T-helper 2 cell treated with Interferon-gamma antibody and Interleukin-4, amounts not matched to agents 5 μg/mL and 100 μg/mL, for 36 hours (primary cell): ENCODE measurements at places on chromosomes 6 and 20.

DNA sequence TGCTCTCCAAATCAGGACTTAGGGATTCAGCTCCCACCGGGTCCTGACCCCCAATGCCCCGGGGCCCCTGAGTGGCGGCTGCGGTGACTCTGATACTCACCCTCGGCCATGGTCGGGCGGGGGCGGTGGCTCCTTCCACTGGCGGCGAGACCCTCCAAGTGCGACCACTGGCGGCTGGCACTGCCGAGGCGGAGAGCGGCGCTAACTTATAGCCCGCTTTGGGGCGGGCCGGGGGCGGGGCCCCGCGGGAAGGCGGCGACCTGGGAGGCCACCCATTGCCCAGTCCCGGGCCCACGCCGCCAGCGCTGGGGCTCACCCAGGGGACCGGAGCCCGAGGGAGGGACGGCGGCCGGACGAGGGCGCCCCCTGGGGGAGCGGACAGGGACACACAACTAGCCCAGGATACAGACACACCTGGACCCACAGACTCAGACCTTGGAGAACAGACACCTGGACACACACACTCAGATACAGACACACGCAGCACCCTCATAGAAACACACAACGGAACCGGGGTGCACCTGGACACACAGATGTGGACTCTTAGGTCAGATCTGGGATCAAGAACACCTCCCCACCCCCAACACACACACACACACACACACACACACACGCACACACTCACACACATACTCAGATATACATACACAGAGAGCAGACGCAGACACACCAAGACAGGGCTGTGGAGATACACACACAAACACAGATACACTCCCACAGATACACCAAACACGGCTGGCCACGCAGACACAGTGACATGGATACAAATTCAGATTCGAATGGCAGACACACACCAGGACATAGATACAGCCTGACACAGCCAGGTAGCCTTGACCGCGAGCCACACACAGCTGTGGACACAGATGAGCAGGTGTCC lies at the start of gene TGM2:
TSS of gene TGM2 (minus strand) at position 182 of the 877 bp plus-strand sequence. CDS start at position 110, 72 bp downstream.
- peak within 1 kb of the TSS; percentile 10 for H3K4me3 ChIP-seq
- peaks cover 9% of the 10 kb centered on the region for H3K27me3 ChIP-seq
- peak; percentile 53 for DNase-seq
- H3K27ac ChIP-seq: no peak within 1 kb of the TSS

DNA sequence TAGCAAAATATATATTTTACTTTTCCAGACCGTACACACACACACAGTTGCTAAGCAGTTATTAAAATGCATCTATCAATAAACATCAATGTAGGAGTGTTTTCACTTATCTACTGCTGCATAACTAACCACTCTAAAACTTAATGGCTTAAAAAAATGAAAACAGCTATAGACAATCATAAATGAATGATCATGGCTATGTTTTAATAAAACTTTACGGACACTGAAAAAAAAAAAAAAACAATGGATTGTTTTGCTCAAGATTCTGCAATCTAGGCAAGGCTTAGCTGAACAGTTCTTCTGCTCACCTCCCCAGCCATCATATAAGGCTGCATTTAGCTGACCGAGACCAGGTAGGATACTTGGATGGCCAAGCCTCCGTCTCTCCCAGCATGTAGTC lies 125.4 kb upstream of the CCDC28A start:
- H3K4me1 ChIP-seq: no peaks in the 10 kb centered on the region
- peaks cover 2% of the 10 kb centered on the region for H3K27me3 ChIP-seq
- no peak for DNase-seq
- H3K4me3 ChIP-seq: no peak overlapping the region

- no peaks in the 10 kb centered on the region for H3K36me3 ChIP-seq
- H3K27ac ChIP-seq: no peak overlapping the region
- peaks cover 61% of the 10 kb centered on the region for H3K27me3 ChIP-seq
- no peak overlapping the region for H3K4me3 ChIP-seq
These were observed 141.1 kb upstream of the AFDN start for GRCh38 chr6:167685654-167686053.

DNA sequence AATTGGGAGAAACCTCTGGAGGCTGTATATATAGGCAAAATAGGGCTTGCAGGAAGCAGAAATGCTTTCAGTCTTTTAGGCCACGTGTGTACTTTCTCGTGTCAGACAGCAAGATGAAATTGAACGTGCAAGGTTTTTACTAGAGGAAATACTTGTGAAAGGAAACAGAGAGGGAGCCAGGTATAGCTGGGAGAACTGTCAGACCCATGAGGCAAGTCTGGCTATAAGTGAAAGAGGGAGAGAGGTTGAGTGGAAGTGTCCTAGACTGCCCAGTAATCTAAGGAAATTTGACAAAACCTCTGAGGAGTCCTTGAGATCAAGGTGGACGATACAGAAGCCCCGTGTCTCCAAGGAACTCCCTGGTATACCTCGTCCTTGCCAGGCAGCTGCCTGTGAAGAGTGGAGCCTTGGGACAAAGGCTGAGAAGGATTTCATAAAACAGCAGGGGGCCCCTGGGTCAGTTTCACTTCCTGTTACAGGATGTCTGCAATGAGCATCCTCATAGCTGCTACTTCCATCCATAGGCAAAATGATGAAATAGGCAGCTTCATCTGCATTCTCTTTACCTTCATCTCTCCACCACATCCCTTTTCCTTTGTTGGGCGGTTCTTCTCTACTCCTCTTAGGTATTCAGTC lies 114.4 kb upstream of the MAP3K7 start:
- H3K27me3 ChIP-seq: peaks cover 10% of the 10 kb centered on the region
- peak overlapping the region; percentile 19 for H3K4me3 ChIP-seq
- peaks cover 7% of the 10 kb centered on the region for H3K4me1 ChIP-seq
- peak overlapping the region; percentile 8 for H3K27ac ChIP-seq
- DNase-seq: no peak

GRCh38 chr6:111184827-111185532 lies 97.7 kb downstream of the SLC16A10 start:
- no peaks in the 10 kb centered on the region for H3K27me3 ChIP-seq
- no peak for DNase-seq
- no peaks in the 10 kb centered on the region for H3K36me3 ChIP-seq
- H3K27ac ChIP-seq: no peak overlapping the region
- peaks cover 9% of the 10 kb centered on the region for H3K4me1 ChIP-seq
- no peak overlapping the region for H3K4me3 ChIP-seq

GRCh38 chr6:157542414-157543160 lies 161.6 kb downstream of the ZDHHC14 start:
- H3K27ac ChIP-seq: no peak overlapping the region

GRCh38 chr6:153123801-153124200 lies 7.3 kb downstream of the RGS17 start:
- no peak for DNase-seq
- H3K4me3 ChIP-seq: no peak overlapping the region
- peaks cover under 1% of the 10 kb centered on the region for H3K4me1 ChIP-seq
- H3K27me3 ChIP-seq: peaks cover 36% of the 10 kb centered on the region
- no peak overlapping the region for H3K27ac ChIP-seq
